Adrenal gland (tissue), 19 donors: ENCODE measurements at places on chromosomes 6 and 20. TPM values are rescaled to one million over a fixed set of nuclear protein-coding genes. Genes with fewer than 3 reads are reported as not detected.

MYH7B gene
- 0.45 TPM for total RNA-seq

ADGRB3 gene
- 9.0 TPM for total RNA-seq

TCEA2 gene
- 56.1 TPM for total RNA-seq

LTA gene
- total RNA-seq = 1.4 TPM

DNA sequence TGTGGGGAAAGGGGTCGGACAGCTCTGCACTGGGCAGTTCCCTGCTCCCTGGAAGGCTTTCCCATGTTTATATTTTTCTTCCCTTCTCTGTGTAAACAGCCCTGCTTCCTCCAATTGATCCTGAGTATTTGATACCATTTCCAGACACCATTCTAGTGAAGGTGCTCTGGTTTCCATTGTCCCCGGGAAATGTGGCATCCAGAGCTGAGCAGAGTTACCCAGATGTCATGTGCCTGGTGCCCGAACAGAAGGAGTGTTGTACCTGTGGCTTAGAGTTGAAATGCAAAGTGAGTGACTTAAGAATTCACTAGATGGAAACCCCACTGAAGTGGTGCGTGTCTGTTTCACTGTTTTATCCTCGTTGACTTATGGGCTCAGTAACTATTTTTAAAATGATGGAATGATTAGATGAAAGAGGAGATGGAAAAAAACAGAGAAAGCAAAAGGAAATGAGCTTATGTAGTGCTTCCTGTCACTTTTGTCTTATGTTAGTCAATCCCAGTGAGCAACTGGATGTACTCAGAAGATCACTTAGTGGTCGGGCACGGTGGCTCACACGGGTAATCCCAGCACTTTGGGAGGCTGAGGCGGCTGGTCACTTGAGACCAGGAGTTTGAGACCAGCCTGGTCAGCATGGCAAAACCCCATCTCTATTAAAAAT, 83.8 kb downstream of the SASH1 start:
- H3K4me1 ChIP-seq = no peaks in the 10 kb centered on the region
- H3K27me3 ChIP-seq = no peaks in the 10 kb centered on the region
- no peak overlapping the region for H3K4me3 ChIP-seq
- H3K27ac ChIP-seq = no peak overlapping the region
- no peak for DNase-seq

GRCh38 chr6:163323705-163324104, 90.8 kb upstream of the QKI start:
- no peak overlapping the region for H3K4me3 ChIP-seq
- H3K27me3 ChIP-seq = no peaks in the 10 kb centered on the region
- H3K36me3 ChIP-seq = no peaks in the 10 kb centered on the region
- H3K27ac ChIP-seq = no peak overlapping the region
- H3K4me1 ChIP-seq = peaks cover 19% of the 10 kb centered on the region
- no peak for DNase-seq

DNA sequence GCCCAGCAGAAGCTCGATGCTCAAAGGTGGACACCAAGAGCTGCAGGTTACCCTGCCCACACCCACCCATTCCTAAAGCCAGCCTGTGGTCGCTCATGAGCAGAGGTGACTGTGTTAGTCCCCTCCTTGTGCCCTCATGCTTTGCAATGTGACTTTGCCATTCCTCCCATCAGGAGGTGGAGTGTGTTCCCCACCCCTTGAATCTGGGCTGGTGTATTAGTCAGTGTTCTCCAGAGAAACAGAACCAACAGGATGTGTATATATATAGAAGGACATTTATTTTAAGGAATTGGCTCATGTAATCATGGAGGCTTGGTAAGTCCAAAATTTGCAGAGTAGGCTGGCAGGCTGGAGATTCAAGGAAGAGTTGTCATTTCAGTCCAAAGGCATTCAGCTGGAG, 54.4 kb upstream of the RNF24 start:
- no peak for DNase-seq
- peaks cover 2% of the 10 kb centered on the region for H3K4me1 ChIP-seq
- no peak overlapping the region for H3K27ac ChIP-seq
- no peak overlapping the region for H3K4me3 ChIP-seq
- no peaks in the 10 kb centered on the region for H3K27me3 ChIP-seq

GRCh38 chr20:41748051-41748450, 129.9 kb upstream of the CHD6 start:
- H3K4me3 ChIP-seq = no peak overlapping the region
- H3K27ac ChIP-seq = no peak overlapping the region
- H3K4me1 ChIP-seq = no peaks in the 10 kb centered on the region
- H3K36me3 ChIP-seq = no peaks in the 10 kb centered on the region

GRCh38 chr6:79385333-79385732, 150.9 kb upstream of the HMGN3 start:
- H3K4me1 ChIP-seq = peaks cover 8% of the 10 kb centered on the region
- no peak for DNase-seq
- no peaks in the 10 kb centered on the region for H3K27me3 ChIP-seq
- H3K27ac ChIP-seq = no peak overlapping the region
- no peak overlapping the region for H3K4me3 ChIP-seq

DNA sequence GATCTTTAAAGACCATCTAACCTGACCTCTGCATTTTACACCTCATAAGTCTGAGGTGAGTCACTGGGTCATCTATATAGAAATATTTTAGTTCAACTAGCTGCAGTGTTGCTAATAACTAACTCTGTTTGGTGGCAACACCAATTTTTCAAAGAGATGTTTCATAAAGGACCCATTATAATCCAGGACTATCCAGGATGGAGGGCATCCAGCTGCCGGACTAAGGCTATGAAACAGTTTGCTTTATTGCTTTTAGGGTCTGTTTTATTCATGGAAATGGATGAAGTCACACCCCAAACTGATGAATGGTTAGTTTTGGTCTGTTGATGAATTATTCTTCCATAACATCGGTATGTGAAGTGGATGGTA, 204.2 kb upstream of the GMDS start:
- no peaks in the 10 kb centered on the region for H3K4me1 ChIP-seq
- no peak overlapping the region for H3K4me3 ChIP-seq
- DNase-seq = no peak
- no peaks in the 10 kb centered on the region for H3K36me3 ChIP-seq
- no peak overlapping the region for H3K27ac ChIP-seq

- no peak overlapping the region for H3K27ac ChIP-seq
- no peaks in the 10 kb centered on the region for H3K4me1 ChIP-seq
- no peak for DNase-seq
- H3K27me3 ChIP-seq = no peaks in the 10 kb centered on the region
- no peak overlapping the region for H3K4me3 ChIP-seq
- H3K36me3 ChIP-seq = no peaks in the 10 kb centered on the region
Observed at GRCh38 chr6:12335131-12335527, 45.0 kb downstream of the EDN1 start.

DNA sequence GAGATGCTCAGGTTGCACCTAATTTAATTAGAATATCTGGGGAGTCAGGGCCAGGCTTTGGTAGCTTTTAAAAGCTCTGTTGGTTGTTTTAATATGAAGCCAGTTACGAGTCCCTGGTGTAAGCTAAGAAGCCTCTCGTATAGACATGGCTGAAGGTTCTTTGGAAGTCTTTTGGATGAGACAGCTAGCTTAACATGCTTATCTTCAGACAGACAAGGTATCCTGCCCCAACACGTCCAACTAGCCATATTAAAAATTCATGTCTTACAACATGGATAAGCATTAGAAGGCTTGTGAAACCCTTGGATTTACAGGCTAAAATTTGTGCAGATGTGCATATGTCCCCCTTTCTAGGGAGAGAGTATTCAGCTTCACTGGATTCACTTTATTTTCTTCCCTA, 105.7 kb upstream of the KCNK16 start:
- no peak for DNase-seq
- H3K4me1 ChIP-seq = no peaks in the 10 kb centered on the region
- H3K27ac ChIP-seq = no peak overlapping the region
- no peak overlapping the region for H3K4me3 ChIP-seq
- no peaks in the 10 kb centered on the region for H3K27me3 ChIP-seq

DNA sequence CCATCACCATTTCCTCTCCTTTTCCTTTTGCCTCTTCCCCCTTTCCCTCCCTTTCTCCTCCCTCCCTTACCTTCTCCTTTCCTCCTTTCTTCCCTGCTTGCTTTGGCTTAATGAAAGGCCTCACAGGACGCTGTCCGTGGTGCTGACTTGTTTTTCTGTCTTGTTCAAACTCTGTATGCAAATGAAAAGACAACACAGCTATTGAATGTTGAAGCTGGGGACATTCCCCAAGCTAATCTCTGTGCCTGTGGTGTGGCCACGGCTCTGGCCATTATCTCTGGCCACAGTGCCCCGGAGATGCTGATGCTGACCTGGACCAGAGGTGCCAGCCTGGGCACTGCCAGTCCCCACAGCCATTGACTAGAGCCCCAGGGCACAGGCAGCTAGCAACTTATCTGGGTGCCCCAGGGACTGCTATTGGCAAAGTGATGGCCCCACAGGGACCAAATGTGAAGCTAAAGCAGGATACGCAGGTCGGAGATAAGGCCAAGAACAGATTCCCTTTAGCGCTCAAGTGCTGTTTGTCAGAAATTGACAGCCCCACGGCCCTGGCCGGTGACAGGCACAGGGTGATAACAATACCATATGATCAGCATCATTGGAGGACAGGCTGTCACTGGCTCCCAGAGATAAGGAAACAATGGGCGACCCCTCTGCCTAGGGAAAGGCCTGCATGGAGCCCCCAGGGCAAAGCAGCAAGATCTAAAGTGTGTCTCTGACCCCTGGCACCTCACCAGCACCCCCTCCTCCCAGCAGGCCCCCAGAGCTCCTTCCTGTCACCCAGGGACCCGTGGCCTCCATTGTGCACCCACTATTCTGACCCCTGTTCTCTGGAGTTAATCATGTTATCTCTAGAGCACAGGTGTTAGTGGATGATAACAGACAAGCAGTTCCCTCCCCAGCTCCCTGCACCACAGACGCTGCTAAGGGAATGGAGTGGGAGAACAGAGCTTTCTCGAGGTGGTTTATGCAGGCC, 31.6 kb upstream of the SLC32A1 start:
- peaks cover 6% of the 10 kb centered on the region for H3K27me3 ChIP-seq
- no peak overlapping the region for H3K4me3 ChIP-seq
- H3K36me3 ChIP-seq = no peaks in the 10 kb centered on the region
- H3K4me1 ChIP-seq = no peaks in the 10 kb centered on the region
- H3K27ac ChIP-seq = no peak overlapping the region

DNA sequence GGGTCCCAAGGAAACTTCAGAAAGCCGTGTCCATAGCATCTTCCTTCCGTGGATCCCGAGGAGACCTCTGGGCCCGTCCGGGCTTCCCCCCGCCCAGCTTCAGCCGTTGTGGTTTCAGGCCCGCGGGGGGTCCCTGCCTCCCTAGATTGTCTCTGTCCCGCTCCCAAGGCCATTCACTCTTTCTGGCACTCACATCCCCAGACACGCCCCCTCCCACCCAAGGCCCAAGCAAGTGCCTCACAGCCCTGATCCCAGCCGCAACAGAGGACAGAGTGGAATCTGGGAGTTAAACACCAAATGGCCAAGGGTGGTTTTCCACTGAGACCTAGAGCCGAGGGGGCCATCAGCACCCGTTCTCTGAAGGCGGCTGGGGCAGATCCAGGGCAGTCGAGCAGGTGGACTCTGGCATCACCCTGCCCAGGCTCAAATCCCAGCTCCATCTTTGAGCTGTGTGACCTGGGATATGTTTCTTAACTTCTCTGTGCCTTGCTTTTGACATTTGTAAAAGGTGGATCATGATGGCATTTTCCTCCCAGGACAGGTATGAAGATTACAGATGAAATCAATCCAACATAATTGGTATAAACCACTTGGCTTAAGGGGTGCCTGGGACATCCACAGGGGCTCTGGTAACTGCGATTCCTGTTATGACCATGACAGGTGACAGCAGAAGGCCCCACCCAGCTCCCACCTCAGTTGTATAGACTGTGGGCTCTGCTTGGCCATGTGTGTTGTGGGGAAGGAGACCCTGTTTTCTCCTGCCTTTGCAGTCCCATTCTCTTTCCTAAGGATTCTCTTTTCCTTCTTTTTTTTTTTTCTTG, 48.1 kb downstream of the CTCFL start:
- H3K27ac ChIP-seq = no peak overlapping the region
- DNase-seq = no peak
- H3K27me3 ChIP-seq = peaks cover 6% of the 10 kb centered on the region

GRCh38 chr6:157952861-157953351, 28.8 kb upstream of the SYNJ2 start:
- DNase-seq = no peak
- H3K27ac ChIP-seq = no peak overlapping the region
- H3K4me3 ChIP-seq = no peak overlapping the region
- H3K4me1 ChIP-seq = no peaks in the 10 kb centered on the region

DNA sequence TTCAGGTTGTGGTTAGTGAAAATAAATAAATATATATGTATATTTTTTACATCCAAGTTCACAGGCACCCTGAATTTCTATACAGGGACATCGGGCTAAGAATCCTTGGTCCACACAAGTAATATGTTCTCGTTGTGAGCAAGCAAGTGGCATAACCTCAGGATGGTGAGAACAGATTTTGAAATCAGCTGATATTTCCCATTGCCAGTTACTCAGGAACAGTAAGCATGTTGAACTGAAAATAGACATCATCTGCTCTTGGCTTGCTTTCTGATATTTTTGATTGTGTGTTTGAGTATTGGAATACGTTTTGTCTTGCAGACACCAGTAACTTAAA, 87.7 kb downstream of the TRMT6 start:
- H3K36me3 ChIP-seq = no peaks in the 10 kb centered on the region
- no peaks in the 10 kb centered on the region for H3K27me3 ChIP-seq
- H3K4me3 ChIP-seq = no peak overlapping the region
- no peak for DNase-seq
- peak overlapping the region; percentile 83 for H3K27ac ChIP-seq
- H3K4me1 ChIP-seq = peaks cover 32% of the 10 kb centered on the region

DNA sequence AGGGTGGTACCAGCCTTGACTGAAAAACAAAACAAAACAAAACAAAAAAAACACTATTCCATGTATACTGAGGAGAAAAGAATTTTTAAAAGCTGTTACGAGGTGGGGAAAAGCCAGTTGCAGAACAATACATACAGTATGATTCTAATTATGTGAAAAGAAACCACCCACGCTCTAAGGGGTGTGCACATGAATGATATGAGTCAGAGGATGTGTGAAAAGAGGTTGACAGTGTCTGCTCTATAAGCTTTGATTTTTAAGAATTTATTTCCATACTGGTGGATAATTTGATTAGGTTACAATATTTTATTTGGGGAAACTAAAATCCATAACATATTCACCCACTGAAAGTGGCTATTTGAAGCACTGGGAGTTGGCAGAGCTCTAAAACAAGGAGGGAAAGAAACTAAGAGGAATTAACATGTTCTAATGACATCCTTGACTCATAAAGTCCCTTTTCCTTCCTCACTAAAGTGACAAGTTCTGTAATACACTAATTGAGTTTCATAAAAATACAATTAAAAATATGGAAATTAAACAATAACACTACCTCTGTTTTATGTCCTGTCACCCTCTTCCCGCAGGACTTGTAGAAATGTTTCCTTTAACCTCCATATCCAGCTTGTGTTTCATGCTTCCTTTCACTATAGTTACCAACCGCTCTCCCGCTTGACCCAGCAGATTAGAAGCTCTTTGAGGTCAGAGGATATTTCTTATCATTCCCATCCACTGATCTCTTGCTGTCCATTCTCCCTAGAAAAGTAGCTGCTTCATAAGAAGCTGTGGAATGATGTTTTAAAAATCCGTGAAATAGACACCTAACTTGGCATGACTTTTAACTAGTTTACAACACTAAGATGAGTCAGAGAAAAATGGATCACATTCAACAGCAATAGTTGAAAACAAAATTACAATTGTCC, 118.6 kb upstream of the CCDC28A start:
- no peaks in the 10 kb centered on the region for H3K4me1 ChIP-seq
- H3K27ac ChIP-seq = no peak overlapping the region
- no peak for DNase-seq
- no peaks in the 10 kb centered on the region for H3K27me3 ChIP-seq
- no peaks in the 10 kb centered on the region for H3K36me3 ChIP-seq

GRCh38 chr6:41576667-41577066, 30.5 kb downstream of the FOXP4 start:
- H3K4me3 ChIP-seq = no peak overlapping the region
- no peaks in the 10 kb centered on the region for H3K36me3 ChIP-seq
- H3K4me1 ChIP-seq = peaks cover 6% of the 10 kb centered on the region
- no peak overlapping the region for H3K27ac ChIP-seq
